ENCODE measurements at places on chromosomes 4 and X. TPM values are rescaled to one million over a fixed set of nuclear protein-coding genes. Genes with fewer than 3 reads are reported as not detected.

DNA sequence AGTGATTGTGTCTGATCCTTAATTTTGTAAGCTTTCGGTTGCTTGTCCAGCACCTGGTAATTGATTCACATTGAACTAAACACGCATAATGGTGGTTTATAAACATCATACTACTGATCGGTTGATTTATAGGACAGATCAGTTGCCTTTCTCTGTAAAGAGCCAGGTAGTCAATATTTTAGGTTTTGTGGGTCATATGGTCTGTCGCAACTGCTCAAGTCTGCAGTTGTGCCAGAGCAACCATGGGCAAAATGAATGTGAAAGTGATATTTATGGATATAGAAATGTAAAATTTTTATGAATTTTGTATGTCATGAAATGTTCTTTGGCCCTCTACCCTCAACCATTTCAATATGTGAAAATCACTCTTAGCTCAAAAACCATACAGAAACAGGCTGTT, 8.9 kb downstream of the JADE1 start:
- H3K4me1 ChIP-seq, result peaks cover 2% of the 10 kb centered on the region
- no peak for DNase-seq
- no peak overlapping the region for H3K4me3 ChIP-seq
- H3K27me3 ChIP-seq, result no peaks in the 10 kb centered on the region
- no peak overlapping the region for H3K27ac ChIP-seq

- H3K4me3 ChIP-seq, result no peak overlapping the region
- H3K27me3 ChIP-seq, result no peaks in the 10 kb centered on the region
- H3K4me1 ChIP-seq, result no peaks in the 10 kb centered on the region
- peak overlapping the region; percentile 55 for H3K27ac ChIP-seq
These were observed 53.0 kb downstream of the COQ2 start for GRCh38 chr4:83231620-83232076.

DNA sequence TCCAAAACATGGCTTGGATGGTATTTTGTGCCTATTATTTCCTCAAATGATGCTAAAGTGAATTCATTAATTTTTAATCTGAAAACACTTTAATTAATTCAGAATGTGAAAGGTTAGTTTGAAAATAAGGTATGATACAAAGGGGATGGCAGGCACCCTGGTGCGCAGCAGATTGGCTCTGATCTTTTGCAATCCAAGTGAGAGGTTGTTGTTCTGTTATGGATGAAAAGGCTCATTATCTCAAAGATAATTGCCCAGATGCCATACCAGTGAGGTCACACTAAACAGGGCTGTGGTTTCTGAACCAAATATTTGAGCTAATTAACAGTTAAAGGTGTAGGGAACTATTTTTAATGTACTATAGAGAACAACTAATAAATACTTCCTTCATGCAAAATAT, 504.9 kb downstream of the RAPGEF2 start:
- H3K36me3 ChIP-seq, result no peaks in the 10 kb centered on the region
- H3K27me3 ChIP-seq, result no peaks in the 10 kb centered on the region
- peaks cover 3% of the 10 kb centered on the region for H3K4me1 ChIP-seq
- H3K27ac ChIP-seq, result no peak overlapping the region

GRCh38 chrX:50198348-50198747, 2.5 kb downstream of the AKAP4 start:
- peaks cover 3% of the 10 kb centered on the region for H3K4me1 ChIP-seq
- H3K27ac ChIP-seq, result peak overlapping the region; percentile 12
- H3K27me3 ChIP-seq, result no peaks in the 10 kb centered on the region

DNA sequence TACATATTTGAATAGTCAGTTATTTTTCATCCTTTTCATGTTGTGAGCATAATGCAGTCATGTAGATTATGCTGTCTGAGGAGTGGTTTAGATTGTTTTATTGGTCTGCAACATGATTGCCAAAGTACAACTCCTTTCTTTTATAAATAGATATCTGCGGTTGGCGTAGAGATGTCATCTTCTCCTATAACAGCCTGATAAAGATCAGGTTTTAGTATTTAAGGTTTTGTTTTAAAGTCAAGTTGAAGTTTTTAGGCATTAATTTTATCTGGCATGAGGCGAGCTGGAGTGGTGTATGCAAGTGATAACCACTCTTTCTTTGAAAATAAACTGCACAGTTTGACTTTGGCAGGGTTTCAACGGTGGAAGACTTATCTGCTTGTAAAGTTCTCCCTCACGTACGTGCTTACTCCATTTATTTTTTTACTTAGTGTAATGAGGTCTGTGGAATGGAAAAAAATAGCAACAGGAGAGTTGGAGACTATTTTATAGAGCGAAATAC, 126.3 kb downstream of the FBXO8 start:
- no peak for DNase-seq
- H3K4me1 ChIP-seq, result no peaks in the 10 kb centered on the region
- H3K4me3 ChIP-seq, result no peak overlapping the region
- H3K36me3 ChIP-seq, result no peaks in the 10 kb centered on the region
- no peak overlapping the region for H3K27ac ChIP-seq

GRCh38 chr4:128528793-128529553, 241.4 kb upstream of the PGRMC2 start:
- no peaks in the 10 kb centered on the region for H3K27me3 ChIP-seq
- no peak overlapping the region for H3K4me3 ChIP-seq
- no peak overlapping the region for H3K27ac ChIP-seq
- H3K36me3 ChIP-seq, result no peaks in the 10 kb centered on the region
- no peaks in the 10 kb centered on the region for H3K4me1 ChIP-seq

DNA sequence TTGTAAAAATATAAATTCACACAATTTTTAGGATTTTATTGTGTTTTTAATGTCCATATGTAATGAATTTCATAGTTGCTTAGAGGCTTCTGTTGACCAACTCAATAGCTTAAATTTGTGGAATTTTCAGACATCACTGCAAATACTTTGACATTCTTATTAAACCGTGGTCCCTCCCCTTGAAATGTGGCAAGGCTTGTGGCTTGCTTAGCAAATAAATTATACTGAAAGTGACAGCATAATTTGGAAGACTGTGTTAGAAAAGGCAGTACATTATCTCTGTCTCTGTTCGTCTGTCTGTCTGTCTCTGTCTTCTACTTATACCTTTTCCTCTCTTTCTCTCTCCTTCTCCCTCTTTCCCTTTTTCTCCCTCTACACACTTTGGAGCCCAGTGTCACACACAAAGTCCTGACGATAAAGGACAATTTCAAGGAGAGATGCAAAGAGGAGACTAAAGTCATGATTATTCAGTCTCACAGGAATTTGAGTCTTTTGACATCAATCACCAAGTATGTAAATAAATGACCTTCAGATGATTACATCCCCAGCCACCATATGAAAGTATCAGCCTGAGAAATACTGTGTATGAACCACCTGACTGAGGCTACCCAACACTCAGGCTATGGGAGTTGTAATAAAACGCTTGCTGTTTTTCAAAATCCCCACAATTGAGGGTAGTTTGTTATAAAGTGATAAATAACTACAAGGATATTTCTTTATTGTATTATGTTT, 21.0 kb upstream of the UGT2B7 start:
- no peaks in the 10 kb centered on the region for H3K4me1 ChIP-seq
- H3K4me3 ChIP-seq, result no peak overlapping the region
- H3K27me3 ChIP-seq, result no peaks in the 10 kb centered on the region
- H3K27ac ChIP-seq, result no peak overlapping the region

GRCh38 chr4:67581208-67581857, 22.8 kb downstream of the STAP1 start:
- no peaks in the 10 kb centered on the region for H3K27me3 ChIP-seq
- H3K36me3 ChIP-seq, result no peaks in the 10 kb centered on the region
- H3K4me1 ChIP-seq, result no peaks in the 10 kb centered on the region
- no peak for DNase-seq
- H3K27ac ChIP-seq, result no peak overlapping the region

DNA sequence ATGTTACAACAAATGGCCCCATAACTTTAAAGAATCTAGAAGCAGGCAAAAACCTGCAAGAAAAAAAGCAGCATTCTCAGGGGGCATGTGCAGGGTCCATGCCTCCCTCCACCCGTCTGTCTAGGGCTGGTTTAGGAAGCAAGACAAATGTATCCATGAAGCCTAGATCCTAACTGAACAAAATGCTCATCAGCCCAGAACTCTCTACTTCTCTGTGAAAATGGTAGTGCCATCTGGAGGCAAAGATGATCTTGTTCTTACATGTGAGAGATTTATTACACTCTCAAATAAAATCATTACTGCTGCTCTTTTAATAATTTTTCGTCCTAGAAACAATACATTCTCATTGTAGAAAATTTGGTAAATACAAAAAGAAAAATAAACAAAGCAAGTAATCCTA, 26.7 kb downstream of the NR3C2 start:
- H3K27me3 ChIP-seq, result no peaks in the 10 kb centered on the region
- H3K4me1 ChIP-seq, result no peaks in the 10 kb centered on the region
- H3K27ac ChIP-seq, result no peak overlapping the region
- DNase-seq, result peak; percentile 12

GRCh38 chr4:40264995-40265909, 68.4 kb downstream of the RHOH start:
- no peaks in the 10 kb centered on the region for H3K27me3 ChIP-seq
- no peak overlapping the region for H3K27ac ChIP-seq
- no peak for DNase-seq

DNA sequence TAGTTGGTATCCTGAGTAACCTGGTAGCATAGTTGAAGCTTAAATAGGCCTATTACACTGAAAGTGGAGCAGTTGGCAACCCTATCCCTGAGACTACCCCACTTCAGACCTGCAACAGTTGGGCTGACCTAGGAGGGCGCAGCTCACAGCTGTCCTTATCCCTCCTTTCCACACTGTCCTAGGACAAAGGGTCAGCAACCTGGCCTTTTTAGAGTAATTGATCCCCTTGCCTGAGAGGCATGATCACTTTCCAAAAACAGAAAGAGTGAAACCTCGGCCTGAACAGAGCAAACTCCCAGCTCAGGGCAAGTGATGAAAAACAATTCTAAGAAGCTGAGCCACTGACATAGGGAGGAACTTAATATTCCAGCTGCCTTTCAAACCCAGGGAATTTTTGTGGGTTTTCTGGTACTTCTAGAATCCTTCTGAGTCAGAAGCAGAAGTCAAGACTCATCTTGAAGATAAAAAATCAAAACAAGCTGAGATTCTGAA, 94.9 kb upstream of the MYOZ2 start:
- no peak overlapping the region for H3K27ac ChIP-seq
- H3K27me3 ChIP-seq, result no peaks in the 10 kb centered on the region
- no peaks in the 10 kb centered on the region for H3K4me1 ChIP-seq
- DNase-seq, result no peak
- no peak overlapping the region for H3K4me3 ChIP-seq
- H3K36me3 ChIP-seq, result no peaks in the 10 kb centered on the region

DNA sequence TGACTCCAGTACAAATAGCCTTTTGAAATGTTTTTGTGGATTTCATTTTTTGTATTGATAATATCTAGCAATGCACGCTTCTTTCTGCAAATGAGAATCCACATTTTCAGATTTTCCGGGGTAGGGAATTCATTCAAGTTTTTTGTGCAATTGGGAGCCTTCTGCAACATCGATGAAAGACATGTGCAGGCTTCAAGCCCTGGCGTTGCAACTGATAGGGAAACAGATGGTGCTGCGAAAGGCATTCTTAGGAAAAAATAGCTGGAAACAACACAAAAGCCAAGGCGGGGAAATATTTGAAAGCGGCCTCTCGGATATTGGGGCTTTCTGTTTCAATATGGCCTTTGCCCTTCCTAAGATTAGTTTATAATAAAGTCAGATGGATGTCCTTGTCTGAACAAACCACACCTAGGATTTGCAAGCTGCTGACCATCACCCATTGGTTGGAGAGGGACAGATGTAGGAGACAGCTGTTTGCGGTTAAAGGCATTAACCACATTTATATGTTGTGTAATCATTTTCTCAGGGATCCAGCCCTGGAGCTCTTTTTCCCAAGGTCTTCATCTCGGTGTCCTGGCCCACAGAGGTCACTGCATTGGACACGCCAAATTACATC, 136.5 kb downstream of the PRKX start:
- no peak overlapping the region for H3K27ac ChIP-seq
- no peak for DNase-seq
- H3K36me3 ChIP-seq, result no peaks in the 10 kb centered on the region
- no peak overlapping the region for H3K4me3 ChIP-seq

GRCh38 chr4:136873555-136873954, 658.7 kb downstream of the PCDH18 start:
- no peaks in the 10 kb centered on the region for H3K4me1 ChIP-seq
- no peak overlapping the region for H3K4me3 ChIP-seq
- H3K27ac ChIP-seq, result no peak overlapping the region
- no peaks in the 10 kb centered on the region for H3K27me3 ChIP-seq
- H3K36me3 ChIP-seq, result no peaks in the 10 kb centered on the region
- DNase-seq, result no peak

- DNase-seq, result no peak
- H3K4me1 ChIP-seq, result no peaks in the 10 kb centered on the region
- no peak overlapping the region for H3K27ac ChIP-seq
- no peak overlapping the region for H3K4me3 ChIP-seq
These were observed 617.7 kb upstream of the GRIA3 start for GRCh38 chrX:122566401-122566800.

- no peaks in the 10 kb centered on the region for H3K36me3 ChIP-seq
- no peak overlapping the region for H3K27ac ChIP-seq
- H3K27me3 ChIP-seq, result no peaks in the 10 kb centered on the region
- no peak for DNase-seq
These were observed 30.8 kb downstream of the RTL5 start for GRCh38 chrX:72100824-72101351.

- no peaks in the 10 kb centered on the region for H3K27me3 ChIP-seq
- peak overlapping the region; percentile 46 for H3K27ac ChIP-seq
- H3K4me3 ChIP-seq, result no peak overlapping the region
- no peaks in the 10 kb centered on the region for H3K36me3 ChIP-seq
- peak; percentile 71 for DNase-seq
These were observed 489.7 kb downstream of the PCDH10 start for GRCh38 chr4:133638751-133639150.

- no peaks in the 10 kb centered on the region for H3K36me3 ChIP-seq
- no peak overlapping the region for H3K27ac ChIP-seq
- no peak for DNase-seq
- no peaks in the 10 kb centered on the region for H3K27me3 ChIP-seq
- H3K4me3 ChIP-seq, result no peak overlapping the region
These were observed 91.4 kb downstream of the STK32B start for GRCh38 chr4:5142726-5143125.

DNA sequence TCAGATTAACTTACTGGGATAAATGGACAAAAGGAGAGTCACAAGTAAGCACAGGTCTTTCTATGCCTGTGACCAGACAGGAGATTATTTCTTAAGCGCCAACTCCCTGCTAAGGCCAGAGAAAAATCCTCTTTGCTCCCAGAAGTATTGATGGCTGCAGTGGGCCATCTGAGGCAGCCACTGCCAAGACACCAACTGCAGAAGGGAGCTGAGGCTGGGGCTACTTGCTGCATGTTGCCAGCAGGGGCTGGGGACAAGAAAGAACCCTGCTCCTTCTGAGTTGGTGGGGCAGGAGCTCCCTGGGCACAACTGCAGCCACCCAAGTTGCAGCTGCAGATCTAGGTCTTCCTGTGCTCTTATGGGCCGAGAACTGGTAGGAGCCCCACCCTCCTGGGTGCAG, 1075.3 kb downstream of the PCDH18 start:
- DNase-seq, result no peak
- H3K4me1 ChIP-seq, result no peaks in the 10 kb centered on the region
- no peak overlapping the region for H3K4me3 ChIP-seq
- H3K27me3 ChIP-seq, result no peaks in the 10 kb centered on the region
- no peak overlapping the region for H3K27ac ChIP-seq
- H3K36me3 ChIP-seq, result no peaks in the 10 kb centered on the region

The TAF7L gene
- 0.18 TPM for polyA plus RNA-seq

The C4orf50 gene
- 0.58 TPM for polyA plus RNA-seq

The GUCY1B1 gene
- 13.5 TPM for polyA plus RNA-seq

The CLCN3 gene
- polyA plus RNA-seq, result 48.7 TPM

The NR0B1 gene
- polyA plus RNA-seq, result 0.21 TPM

The SMR3B gene
- not detected for polyA plus RNA-seq

The TMPRSS11D gene
- 0.06 TPM for polyA plus RNA-seq

The UNC5C gene
- 4.1 TPM for polyA plus RNA-seq

The TRPC5OS gene
- not detected for polyA plus RNA-seq
